Activated T-helper 1 cell treated with anti-CD3 and anti-CD28 coated beads, Interleukin-2, amount 50 U/mL, for 16 hours (primary cell): ENCODE measurements at places on chromosomes 11 and 22.

DNA sequence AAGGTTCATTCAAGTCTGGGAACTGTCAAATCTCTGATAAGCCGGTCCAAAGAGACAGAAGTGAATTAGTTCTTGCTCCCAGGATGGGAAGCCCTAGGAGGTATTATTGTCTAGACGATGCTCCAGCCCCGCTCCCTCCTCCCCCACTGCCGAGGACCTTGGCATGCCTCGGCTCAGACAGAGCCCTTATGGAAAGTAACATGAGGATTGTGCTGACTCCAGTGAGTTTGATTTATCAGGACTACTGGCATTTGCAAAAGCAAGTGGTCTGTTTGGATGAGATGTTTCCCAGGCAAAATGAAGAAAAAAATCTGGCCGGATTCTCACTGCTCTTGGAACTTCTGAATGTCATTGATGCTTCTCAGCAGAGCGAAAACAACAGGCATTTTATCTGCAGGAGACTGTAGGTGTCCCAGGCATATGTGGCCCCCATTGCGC, 341.0 kb downstream of the ETS1 start:
- DNase-seq = no peak

DNA sequence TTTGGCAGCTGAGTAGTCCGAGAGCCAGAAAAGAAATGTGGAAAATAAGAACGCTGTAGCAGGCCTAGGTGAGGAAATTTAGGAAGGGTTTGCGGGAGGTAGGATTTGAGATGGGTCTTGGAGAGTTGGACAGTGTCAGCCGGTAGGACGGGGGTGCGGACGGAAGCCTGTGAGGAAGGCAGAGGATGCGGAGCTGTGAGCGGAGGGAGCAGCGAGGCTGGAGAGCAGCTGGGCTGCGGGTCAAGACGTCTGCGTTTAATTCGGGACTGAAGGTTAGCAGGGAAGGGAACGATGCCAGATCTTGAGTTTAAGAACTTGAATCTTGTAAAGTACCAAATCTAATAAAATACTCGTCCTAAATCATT, 669 bp upstream of the TIGD3 start:
- no peak for DNase-seq

DNA sequence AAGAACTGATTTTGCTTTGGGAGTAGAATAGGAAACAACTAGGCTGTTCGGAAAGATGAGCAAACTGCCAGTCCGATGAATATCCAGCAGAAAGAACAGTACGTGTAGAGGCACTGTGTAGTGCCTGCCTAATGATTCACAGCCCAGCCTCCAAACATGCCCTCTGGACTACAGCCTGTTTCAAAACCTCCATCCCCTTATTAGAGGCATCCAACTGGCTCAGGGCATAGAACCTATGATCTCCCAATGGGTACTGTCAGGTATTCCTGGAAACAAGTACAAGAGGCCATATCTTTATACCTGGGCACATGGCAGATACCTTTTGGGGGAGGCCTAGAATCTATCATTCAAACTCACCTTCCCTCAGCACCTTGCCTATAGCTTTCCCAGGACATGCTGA, 4.9 kb downstream of the RRP8 start:
- DNase-seq = no peak

DNA sequence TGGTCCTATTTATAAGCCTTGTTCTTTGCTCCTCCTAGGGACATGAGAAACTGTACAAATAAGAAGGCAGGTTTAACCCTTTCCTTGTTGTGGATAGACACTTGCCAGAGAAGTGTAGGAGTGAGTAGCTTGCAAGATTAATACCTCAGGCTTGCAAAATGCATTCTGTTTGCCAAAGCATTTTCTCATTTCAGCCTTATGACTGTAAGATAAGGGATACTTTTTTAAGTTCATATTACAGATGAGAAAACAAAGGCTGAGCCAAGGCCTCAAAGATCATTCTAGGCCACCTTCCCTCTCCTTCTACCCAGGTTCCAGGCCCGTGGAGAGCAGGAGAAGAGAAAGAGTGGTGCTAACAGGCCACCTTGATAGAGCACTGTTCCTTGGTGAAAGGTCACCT, 46.8 kb downstream of the TRIM29 start:
- no peak for DNase-seq

GRCh38 chr11:105007463-105007862, 15.5 kb downstream of the CASP5 start:
- no peak for DNase-seq

DNA sequence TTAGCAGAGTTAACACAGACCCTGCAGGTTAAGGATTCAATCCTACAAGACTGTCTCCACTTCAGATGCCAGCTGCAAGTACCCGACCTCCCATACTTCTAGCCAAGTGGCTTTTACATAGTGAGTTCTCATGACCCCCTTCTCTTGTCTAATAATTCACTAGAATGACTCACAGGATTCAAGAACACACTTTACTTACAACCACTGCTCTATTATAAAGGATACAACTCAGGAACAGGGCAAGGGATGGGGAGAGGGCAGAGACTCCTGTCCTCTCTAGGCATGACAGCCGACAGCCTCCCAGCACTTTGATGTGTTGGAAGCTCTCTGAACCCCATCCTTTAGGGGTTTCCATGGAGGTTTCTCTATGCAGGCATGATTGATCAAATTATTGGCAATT, 60.0 kb downstream of the MYO18B start:
- DNase-seq = no peak

DNA sequence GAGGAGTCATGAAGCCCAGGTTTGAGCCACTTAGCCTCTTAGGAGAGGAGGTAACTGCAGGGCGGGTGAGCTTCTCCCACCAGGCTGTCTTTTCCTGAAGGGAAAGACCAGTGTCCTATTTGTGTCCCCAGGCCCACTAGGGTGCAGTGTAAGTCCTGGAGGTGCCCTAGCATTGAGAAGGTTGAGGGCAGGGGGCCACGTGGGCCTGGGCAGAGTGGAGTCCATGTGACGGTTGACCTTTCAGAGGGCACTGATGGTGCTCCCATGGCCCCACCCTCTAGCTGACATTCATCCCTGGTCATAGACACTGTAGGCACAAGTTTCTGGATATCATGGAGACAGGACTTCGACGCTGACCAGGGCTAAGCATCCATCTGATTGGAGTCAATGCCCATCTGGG, 44.1 kb upstream of the TP53I11 start:
- no peak for DNase-seq

DNA sequence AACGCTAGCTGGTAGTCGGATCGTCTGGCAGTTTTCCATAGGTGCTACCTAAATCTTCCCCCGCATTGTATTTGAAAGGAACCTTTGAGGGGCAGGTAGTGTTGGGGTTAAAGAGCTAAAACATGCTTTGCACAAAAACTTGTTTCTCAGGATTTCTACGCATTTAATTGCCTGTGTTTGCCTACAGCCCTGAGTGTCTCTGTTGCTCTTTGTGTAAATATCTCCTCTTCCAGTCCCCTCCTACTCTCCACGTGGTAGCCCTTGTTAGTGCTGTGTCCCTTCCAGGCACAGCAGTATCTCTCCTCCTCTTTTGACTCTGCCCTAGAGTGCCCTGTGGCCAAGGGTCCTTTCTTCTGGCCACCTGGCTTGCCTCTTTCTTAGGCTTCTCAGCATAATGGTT, 81.7 kb downstream of the BARX2 start:
- DNase-seq = no peak

DNA sequence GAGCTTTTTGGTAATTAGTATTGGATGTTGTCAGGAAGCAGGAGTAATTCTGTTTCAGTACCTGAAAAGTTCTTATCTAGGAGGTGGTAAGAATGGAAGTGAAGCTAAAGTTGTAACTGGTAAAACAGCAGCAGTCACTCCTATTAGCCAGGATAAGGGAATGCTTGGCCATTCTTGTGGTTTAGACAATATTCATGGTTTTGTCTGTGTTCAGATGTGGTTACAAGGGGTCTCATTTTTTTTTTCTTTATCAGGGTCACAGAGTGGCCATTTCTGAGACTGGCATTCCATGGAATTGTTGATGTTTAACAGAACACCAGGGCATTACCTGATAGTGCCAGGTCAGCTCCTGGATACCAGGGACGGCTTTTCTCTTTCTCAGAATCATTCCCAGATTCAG, 23.8 kb downstream of the TAF1D start:
- DNase-seq = no peak

DNA sequence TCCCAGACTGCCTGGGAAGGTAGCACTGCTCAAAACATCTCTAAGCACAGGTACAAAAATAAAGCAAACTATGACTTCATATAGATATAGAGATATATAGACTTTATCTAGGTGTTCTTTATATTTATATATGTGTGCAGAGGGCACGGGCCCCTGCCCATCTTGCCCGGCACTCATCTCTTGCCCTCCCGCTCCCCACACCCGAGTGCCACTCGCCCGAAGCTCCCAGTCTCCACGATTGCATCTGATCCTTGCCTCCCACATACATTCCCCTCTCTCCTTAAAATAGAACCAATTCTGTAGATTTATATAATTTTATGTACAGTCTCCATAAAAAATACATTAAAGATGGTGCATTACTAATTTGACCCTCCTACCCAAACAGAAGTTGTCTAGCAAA, 55.5 kb downstream of the IGSF9B start:
- no peak for DNase-seq

- no peak for DNase-seq
Observed at GRCh38 chr11:64801561-64802369, 1.2 kb downstream of the MAP4K2 start.

GRCh38 chr22:32674925-32675825, 126.3 kb upstream of the TIMP3 start:
- no peak for DNase-seq

GRCh38 chr11:60235321-60235720, 7.6 kb downstream of the MS4A4E start:
- DNase-seq = no peak

DNA sequence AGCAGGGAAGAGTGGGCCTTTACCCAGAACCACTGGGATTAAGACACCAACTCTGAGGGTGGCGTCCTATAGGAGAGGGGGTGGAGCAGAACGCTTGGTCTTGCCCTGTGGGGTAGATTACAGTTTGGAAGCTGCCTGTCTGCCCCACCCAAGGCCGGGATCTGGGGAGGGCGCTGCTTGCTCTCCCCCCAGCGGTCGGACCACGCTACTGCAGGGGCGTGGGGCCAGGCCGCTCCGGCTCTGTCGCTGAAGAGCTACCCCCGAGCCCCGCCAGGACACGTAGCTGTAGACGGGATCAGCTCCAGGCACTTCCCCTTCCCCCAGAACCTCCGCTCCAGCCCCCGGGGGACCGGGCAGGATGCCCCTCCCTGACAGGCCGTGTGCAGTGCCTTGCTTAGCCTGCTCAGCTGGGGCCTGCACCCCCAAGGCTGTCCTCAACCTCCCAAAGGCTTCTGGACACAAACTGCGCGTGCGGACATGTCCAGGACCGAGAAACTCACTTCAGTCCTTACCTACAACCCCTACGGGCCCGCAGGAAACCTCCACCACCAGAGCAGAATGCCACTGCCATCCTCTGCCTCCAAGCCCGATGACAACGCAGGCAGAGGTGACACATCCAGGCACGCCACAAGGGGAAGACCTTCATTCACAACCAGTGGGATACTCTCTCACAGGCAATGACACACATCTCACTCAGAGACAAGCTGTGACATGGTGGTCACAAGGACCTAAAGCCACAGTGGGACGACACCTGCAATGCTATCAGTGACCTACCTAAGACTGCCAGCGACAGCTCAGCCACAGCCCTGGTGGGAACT, 3.6 kb downstream of the AHNAK start:
- peak; percentile 50 for DNase-seq

GRCh38 chr22:41725510-41726110, 26.3 kb downstream of the MEI1 start:
- DNase-seq = no peak

- no peak for DNase-seq
Observed at GRCh38 chr11:133163463-133164419, 368.6 kb downstream of the OPCML start.

GRCh38 chr11:61702701-61703312, 22.6 kb downstream of the DAGLA start:
- no peak for DNase-seq

- no peak for DNase-seq
Observed at GRCh38 chr11:116166573-116167465, 606.0 kb downstream of the BUD13 start.

DNA sequence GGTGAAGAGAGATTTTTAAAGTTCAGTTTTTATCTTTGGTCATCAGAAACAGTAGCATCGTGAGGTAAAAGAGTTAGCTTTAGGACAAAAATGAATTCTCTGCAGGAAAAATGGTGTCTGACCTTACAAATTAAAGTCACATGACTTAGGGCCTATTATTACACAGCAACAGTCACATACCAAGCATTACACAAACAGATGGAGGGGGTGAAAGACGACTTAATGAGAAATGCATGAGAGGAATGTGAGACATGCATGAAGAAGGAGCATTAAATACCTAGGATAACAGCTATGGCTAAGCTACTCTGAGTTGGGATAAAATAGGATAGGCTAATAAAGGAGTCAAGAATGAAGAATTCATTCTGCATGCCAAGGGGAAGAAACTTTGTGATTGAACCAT, 77.5 kb downstream of the BLID start:
- DNase-seq = no peak

DNA sequence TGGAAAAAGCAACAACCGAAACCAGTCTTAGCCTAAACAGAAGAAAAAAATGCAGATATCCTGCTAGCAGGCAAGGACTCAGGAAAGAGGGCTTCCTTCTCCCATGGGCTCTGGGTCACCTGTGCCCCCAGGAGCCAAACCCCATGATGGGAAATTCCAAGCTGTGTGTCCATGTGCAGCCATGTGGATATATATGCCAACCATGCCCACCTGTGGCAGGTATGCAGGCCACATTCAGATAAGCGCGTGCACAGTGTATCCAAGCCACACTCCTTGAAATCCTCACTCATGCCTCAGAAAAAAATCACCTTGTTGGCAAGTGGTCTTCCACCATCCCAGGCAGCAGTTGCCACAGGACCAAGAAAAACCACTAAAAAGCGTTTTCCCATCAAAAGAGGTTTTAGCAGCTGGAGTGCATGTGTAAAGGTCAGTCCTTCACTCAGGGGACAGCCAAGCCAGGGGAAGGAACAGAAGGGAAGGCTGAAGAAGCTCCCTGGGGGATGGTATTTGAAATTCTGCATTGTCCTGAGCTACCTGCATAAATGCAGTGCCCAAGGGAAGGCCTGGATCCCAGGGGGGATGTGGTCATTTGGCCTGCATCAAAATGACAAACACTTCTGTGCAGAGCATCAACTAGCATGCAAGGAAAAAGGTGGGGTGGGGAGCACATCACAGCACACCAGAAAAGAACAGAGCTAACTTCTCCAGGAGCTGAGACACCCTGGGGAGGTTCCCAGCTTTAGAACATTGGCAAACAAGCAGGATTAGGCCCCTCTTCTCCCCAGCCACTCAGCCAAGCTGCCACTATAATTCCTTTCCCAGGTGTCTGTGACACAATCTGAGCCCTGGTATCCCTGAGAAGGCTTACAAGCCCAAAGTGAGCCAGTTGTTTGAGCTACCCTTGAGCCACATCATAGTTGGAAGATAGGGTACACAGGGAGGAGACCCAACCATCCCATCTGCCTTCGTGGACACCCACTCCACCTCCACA, 76.2 kb downstream of the GALNT18 start:
- no peak for DNase-seq

DNA sequence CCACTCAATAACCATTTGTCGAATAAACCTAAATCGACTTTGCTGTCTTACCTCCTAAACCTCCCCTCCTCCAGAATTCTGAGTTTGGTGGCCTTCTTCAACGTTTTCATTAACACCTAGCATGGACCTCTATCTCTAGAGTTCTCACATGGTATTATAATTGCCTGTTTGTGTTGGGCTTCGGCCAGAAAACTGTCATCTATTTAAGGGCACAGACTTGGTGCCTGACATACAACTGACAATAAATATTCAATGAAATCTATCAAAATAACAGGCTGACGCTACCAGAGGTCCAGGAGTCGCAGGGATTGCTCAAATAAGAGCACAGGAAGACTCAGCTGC, 687 bp downstream of the ALKBH8 start:
- no peak for DNase-seq
